CD4-positive, alpha-beta T cell treated with Interleukin-2 at 100 ng/mL for 4 hours (primary cell): ENCODE measurements at places on chromosomes 4 and X.
A peak's percentile ranks its signal among the peaks of the same experiment; 100 is the strongest.

DNA sequence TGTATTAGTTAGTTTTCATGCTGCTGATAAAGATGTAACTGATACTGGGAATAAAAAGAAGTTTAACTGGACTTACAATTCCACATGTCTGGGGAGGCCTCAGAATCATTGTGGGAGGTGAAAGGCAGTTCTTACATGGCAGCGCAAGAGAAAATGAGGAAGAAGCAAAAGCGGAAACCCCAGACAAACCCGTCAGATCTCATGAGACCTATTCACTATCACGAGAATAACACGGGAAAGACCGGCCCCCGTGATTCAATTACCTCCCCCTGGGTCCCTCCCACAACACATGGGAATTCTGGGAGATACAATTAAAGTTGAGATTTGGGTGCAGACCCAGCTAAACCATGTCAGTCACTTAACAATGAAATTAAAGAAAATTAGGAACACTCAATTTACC lies 499.1 kb downstream of the FSTL5 start:
- DNase-seq, result no peak

DNA sequence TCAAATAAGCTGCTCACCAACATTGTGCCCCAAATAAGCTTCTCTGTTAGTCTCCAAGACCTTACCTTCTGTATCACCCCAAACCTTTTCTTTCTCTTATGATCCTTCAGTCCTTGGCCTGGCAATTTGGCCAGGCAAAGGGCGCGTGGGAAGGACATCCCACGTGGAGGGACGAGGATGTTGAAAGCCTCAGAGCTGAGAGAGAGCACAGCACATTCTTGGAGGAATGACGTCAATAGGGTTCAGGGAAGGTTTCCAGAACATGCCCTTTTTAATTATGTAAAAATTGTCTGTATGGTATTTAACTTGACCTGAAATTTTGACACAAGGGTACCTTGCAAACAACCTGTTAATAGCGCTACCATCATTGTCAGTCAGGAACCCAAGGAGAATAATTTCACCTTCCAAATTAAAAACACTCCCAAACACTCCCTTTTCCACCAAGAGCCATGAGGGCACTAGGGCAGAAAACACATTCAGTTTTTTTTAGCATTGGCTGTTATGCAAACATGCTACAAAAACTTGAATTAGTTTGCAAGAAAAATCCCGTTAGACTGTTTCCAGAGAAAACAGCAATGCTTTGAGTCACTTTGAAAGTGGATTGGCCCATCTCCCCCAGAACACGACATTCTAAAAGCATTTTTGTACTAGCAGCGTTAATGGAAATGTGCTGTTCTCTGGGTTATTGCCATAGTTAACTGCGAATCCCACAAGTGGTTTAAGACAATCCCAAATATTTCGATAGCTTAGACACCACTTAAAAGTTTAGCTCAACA lies 183.2 kb upstream of the PUDP start:
- no peak for DNase-seq

- DNase-seq, result no peak
Observed at GRCh38 chr4:89152972-89153371, 41.6 kb downstream of the TIGD2 start.

GRCh38 chr4:158255727-158256324 lies 45.5 kb downstream of the TMEM144 start:
- no peak for DNase-seq

DNA sequence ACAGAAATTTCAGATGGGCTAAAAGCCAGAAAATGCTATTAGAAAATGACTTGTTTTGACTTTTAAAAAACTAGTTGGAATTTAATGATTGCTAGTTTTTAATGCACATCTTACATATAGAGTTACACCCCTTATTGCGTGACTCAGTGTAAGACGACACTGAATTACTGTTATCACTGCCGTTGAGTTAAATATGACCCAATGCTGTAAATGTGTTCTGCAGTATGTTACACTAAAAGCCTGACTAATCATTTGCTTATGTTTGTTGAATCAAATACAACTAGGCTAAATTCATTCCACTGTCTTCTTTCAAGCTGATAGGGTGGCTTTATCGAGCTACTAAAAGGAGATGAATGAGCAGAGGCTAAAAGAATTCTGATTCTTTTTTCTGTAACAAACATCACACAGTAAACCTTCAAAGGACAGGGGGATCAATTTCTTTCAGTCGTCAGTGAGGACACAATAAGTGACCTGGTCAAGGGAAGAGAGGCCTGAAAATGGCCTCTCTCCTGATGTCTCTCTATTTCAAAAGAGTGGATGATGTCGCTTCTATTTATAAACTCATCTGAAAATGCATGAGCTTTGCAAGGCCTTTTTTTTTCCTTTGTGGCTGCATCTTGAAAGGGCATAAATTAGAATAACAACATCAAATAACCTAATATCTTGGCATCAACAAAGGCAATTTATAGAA lies 142.2 kb upstream of the KCNIP4 start:
- no peak for DNase-seq

DNA sequence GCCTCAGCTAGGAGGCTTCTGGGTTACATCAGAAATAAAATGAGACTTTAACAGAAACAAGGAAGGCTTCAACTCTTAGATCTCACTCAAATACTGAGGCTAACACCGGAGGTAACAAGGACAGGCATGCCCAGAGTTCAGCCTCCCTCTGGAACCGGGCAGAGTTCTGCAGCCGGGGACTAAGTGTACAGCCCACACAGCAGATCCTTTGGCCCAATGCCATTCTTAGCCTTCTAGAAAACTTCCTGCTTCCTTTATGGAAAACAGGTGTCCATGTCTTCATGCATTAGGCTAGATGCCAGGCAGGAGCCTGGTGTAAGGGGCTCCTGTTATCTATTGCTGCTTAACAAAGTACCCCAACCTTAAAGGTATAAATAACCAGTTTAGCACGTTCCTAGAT lies 369.7 kb downstream of the BCOR start:
- no peak for DNase-seq

DNA sequence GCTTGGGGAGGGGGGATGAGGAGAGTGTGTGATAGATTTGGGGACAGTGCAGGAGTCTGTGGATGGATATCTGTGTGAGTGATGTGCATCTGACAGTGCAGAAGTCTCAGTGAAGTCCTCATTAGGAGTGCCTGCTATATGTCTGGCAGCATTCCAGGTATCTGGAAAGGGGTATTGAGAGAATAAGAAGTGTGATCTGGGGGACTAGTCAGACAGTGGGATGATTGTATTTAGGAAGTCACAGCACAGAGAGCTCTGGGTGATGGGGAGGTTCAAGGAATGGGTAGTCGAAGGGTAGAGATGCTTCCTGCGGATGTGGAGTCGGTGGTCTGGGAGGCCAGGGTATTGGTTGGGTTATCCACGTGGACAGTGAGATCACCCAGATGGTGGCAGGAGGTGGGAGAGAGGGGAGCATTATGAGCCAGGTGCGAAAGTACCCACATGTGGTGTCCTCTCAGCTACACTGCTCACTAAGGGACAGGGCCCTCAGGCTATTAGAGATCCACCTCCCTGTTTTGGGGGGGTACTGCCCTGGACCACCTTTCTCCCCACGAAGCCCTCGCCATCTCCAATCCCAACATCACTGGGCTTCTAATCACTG lies 9.8 kb downstream of the MAGED2 start:
- no peak for DNase-seq

DNA sequence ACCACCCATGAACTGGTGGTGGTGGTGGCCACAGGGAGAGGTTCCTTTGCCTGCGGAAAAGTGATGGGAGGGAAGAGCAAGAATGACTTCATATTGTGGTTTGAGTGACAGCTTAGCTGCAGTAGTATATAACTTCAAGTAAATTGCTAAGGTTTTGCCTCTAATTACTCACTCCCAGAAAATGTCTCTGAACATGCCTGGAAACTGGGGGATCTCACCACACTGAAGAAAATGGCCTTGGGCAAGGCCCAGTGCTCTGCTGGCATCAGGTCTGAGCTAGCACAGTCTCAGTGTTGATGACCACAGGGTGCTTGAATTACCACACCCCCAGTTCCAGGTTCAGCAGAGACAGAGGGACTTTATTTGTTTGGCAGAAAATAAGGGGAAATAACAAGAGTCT lies 2085.4 kb downstream of the ARAP2 start:
- no peak for DNase-seq

- DNase-seq, result no peak
Observed at GRCh38 chr4:13905543-13905942, 278.0 kb upstream of the BOD1L1 start.

- no peak for DNase-seq
Observed at GRCh38 chr4:43765514-43765913, 683.1 kb downstream of the KCTD8 start.

DNA sequence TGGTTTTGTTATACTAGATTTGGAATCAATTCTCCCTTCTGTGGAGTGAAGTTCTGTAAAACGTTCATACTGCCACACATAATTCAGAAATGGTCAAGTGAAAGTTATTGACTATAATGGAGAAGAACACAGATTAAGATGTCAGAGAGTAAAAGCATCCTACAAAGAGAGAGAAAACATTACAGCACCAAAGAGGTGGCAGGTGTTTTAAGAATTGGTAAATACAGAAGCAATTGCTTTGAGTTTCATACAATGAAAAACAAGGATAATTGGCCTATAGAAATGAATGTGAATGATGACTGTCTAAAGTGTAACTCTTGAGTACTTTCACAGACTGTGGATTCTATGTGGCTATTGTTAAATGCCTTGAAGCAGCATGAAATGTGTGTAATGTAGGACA lies 435.6 kb upstream of the SMIM31 start:
- no peak for DNase-seq

DNA sequence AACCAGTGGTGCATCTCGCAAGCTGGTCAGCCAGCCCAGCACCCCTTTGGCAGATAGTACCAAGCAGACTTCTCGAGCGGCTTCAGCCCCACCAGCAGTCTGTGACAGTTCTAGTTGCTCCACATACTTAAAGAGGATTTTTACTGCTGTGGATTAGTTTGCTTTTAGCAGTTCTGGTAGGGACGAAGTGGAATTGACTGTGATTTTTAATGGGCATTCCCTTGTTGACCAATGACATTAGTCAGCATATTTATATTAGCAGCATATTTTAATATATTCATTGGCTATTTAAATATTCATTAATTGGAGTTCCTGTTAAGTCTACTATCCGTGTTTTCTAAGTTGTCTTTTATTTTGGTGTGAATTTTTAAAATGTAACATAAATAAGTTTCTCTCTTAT lies 500.9 kb upstream of the FAT1 start:
- no peak for DNase-seq

GRCh38 chrX:10254739-10255138 lies 98.0 kb downstream of the CLCN4 start:
- no peak for DNase-seq

- DNase-seq, result peak; percentile 48
Observed at GRCh38 chr4:173318648-173319211, 15.4 kb downstream of the HMGB2 start.

GRCh38 chrX:44747317-44747716 lies 96.5 kb upstream of the DUSP21 start:
- DNase-seq, result no peak

DNA sequence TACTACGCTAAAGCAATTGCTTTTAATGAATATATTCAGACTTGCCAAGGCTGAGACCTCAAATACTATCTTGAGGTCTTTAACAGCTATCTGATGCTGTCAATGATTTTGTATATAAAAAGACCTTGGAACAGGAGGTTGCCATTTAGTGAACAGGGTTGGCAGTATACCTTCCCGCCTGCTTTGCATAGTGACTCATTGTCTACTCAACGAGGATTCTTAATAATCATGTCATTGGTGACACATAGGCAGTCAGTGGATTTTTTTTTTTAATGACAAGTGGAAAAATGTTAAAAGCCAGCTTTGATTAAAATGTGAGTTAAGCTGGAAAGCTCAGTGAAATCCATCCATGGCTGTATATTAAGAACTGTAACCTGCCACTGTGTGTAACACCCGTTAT lies 164.0 kb downstream of the ASMT start:
- no peak for DNase-seq
